Stimulated activated CD8-positive, alpha-beta memory T cell treated with anti-CD3 and anti-CD28 coated beads, Interleukin-7, amount 100 ng/mL, for 48 hours (primary cell): ENCODE measurements at places on chromosomes 13 and 19.
A peak's percentile ranks its signal among the peaks of the same experiment; 100 is the strongest.

GRCh38 chr13:74761801-74762757 lies 627.9 kb upstream of the KLF12 start:
- DNase-seq, result no peak

GRCh38 chr19:33630880-33631608 lies 9.3 kb downstream of the CHST8 start:
- no peak for DNase-seq

- peak; percentile 31 for DNase-seq
These were observed 9.1 kb upstream of the DPP9 start for GRCh38 chr19:4732680-4733114.

DNA sequence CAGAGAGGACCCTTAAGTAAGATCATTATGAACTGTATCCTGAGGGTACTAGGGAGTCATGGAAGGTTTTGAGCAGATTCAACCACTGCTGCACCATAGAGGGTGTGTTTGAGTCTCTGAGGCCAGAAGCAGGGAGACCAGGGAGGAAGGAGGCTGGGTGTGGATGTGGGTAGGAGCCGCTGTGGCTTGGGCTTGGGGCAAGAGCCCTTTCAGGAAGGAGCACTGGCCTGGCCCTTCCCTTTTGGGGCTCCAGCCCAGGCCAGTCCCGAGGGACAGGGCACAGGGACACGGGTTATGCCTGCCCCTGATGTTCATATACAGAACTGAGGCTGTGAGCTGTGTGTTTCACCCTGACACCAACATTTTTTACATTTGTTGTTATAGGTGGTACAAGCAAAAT lies 7.2 kb downstream of the CIC start:
- no peak for DNase-seq

GRCh38 chr13:111315347-111315995 lies 5.0 kb upstream of the TEX29 start:
- no peak for DNase-seq

DNA sequence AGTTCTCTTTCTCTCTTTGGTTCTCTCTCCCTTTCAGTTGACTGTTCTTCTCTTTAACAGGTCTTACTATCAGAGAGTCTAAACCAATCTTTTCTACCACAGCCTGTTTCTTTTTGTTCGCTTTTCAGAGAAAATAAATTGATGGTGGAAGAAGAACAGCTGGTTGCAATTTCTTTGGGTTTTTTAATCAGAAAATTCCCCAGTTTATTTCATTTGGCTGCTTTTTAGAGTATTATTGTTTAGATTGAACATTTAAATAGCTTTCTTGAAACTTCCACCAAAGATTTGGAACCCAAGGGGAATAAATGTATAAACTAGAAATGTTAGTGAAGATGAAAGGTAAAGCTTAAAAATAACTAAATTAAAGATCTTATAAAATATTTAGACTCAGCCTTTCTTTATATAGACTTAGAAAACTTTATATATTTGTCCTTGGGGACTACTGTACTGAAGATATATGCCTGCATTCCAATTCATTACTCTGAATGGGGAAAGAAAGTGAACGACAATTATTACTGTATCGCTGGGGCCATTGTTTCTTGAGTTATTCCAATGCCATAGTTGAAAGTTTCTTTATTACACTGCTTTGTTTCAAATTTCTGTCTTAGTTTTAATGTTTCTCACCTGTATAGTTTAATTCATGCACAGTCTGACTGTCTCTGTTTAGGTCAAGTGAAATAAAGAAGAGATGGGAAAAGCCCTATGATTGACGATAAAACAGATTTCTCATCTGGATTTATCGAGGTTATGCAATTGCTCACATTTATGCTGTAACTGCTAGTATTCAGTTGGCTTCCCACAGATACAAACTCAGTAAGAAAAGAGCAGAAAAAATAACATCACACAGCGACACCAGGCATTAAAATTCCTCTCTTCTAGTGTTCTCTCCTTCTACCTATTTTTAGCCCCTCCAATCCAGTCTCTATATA lies 169.4 kb upstream of the CSNK1A1L start:
- DNase-seq, result no peak

- no peak for DNase-seq
These were observed 64.9 kb downstream of the HSPH1 start for GRCh38 chr13:31096654-31097302.

- DNase-seq, result no peak
These were observed 8.7 kb upstream of the ZNF444 start for GRCh38 chr19:56132316-56132822.

GRCh38 chr13:20387441-20387971 lies 138.2 kb downstream of the CRYL1 start:
- no peak for DNase-seq

GRCh38 chr13:28476919-28477708 lies 17.8 kb downstream of the FLT1 start:
- no peak for DNase-seq

DNA sequence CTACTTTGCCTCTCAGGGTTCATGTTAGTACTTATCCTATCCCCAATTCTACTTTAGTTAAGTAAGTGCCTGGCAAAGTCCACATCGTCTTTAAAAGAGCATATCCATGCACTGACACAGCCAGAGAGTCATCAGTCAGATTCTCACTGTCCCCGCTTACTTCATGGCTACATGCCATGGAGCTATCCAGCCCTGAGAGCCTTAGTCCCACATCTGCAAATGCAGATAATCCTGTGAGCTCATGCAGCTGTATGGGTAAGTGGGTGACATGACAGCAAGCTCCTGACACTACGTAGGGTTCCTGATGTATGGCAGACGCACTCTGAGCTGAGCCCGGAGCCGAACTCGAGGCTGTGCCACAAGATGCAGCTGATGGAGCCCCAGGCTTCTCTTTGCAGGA lies 661.5 kb downstream of the LIG4 start:
- DNase-seq, result no peak

DNA sequence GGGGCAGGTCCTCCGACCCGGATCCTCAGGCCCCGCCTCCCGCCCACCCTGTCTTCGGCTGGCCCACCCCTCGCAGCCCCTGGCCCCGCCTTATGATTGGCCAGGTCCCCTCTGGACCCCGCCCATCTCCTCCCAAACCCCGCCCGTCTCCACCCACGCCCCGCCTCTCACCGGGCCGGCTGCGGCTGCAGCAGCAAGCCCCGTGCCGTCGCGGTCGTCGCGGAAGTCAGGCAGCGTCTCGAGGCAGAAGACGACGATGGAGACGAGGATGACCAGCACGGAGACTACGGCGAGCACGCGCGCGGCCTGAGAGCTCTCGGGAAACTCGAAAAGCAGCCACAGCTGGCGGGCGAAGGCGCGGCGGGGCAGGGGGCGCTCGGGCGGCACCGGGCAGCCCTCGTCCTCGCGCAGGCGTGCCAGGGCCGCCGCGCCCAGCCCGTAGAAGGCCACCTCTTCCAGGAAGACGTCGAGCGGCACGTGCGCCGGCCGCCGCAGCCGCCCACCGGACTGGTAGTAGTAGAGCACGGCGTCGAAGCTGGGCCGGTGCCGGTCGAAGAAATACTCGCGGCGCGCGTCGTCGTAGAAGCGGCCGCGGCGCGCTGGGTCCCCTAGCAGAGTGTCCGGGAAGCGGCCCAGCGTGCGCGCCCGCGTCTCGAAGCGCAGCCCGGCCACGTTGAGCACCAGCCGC lies 495 bp downstream of the KCNA7 start:
- no peak for DNase-seq

GRCh38 chr13:27919659-27919933 lies 204 bp upstream of the PDX1 start:
- no peak for DNase-seq

DNA sequence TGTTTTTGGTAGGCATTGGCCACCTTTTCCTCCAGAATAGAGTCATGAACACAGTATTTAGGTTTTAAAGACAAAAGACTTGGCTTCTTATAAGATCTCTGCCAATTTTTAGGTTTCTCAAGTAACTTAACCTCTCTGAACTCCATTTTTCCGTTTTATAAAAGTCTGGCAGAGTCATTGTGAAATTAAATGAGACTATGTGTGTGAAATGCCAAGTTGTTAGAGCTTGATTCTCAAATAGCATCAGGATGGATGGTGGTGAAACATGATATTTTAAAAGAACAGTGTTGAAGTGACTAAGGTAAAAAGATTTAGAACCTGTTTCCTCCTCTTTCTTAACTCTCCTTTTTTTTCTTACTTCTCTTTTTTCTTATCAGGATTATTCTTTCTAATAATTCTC lies 617.7 kb upstream of the SLITRK1 start:
- DNase-seq, result no peak

- DNase-seq, result no peak
These were observed 21.9 kb downstream of the CCNE1 start for GRCh38 chr19:29833614-29834261.

- DNase-seq, result no peak
These were observed 179.0 kb downstream of the SPRY2 start for GRCh38 chr13:80161896-80162295.

DNA sequence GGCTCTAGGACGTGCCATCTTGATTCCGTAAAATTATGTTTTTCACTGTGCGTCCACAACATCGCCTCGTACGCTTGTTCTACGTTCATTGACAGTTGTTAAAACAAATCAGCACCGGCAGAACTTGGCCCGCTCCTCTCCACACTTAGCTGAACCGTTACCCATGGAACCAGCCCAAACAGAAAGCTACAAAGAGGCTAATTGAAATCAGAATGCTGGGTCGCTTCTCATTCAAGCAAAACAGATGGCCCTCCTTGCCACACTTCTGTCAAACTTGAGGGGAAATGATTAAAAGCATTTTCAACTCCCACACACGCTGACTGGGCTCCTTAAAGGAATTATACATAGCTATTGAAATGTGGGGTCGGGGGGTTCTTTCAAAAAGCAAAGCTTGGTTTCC lies 71.6 kb downstream of the TM9SF2 start:
- no peak for DNase-seq

GRCh38 chr19:391726-392374 lies 17.1 kb downstream of the C2CD4C start:
- no peak for DNase-seq

DNA sequence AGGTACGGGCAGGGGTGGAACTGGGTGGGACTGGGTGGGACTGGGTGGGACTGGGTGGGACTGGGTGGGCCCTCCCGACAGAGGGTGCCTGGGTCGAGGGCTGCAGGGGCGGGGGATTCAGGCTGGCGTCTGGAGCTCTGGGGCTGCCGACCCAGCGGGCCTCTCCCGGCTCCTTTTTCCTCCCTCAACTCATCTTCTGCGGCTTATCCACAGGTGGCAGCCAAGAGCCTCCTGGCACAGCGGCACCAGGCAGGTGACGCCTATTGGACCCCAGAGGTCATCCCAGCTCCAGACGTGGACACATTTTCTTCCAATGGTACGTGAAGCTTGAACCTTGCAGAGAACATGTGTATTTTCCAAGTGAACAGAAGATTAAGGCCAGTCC lies 533 bp downstream of the ZNF544 start:
- DNase-seq, result peak; percentile 7

DNA sequence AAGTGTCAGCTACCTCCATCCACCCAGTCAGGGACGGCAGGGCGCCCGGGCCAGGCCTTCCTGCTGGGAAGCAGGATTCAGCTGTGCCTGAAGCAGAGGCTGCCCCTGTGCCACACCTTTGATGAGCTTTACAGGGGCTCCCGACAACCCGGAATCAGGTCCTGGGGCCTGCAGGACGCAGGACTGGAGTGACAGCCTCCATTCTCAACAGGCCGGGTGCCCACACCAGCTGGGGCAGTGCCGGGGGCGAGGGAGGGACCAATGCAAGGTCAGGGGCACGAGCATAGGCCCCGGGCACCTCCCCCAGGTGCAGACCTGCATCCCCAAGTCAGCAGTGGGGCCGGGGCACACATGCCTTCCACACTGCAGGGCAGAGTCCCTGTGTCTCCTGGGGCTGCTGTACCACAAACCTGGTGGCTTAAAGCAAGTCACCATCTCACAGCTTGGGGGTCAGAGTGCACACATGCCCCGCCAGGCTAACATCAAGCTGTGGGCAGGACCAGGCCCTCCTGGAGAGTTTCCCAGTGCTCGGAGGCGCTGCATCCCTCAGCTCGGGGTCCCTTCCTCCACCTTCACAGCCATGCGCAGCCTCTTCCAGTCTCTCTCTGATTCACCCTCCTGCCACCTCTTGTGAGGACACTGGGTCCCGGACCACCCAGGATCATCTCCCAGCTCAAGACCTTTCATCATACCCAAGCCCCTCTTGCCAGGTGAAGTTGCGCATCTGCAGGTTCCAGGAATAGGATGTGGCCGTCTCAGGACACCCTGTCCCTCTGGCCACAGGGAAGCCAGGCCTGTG lies 13.4 kb downstream of the UBXN6 start:
- DNase-seq, result no peak

- DNase-seq, result no peak
These were observed 36.4 kb upstream of the IGSF23 start for GRCh38 chr19:44576843-44577565.

DNA sequence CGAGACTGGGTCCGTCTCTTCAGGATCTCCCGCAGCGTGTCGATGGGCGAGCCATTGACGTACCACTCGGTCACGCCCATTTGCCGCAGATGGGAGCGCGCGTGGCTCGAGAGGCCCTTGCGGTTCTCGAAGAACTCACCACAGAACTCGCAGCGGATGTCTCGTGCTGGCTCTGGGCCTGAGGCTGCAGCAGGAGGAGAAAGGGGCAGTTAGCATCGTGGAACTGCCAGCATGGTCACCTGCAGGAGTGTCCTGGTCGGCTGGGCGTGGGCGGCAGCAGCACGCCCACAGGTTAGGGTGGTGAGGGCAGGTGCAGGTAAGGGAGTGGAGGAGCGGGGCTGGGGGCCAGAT lies 8.5 kb upstream of the AKAP8L start:
- no peak for DNase-seq

DNA sequence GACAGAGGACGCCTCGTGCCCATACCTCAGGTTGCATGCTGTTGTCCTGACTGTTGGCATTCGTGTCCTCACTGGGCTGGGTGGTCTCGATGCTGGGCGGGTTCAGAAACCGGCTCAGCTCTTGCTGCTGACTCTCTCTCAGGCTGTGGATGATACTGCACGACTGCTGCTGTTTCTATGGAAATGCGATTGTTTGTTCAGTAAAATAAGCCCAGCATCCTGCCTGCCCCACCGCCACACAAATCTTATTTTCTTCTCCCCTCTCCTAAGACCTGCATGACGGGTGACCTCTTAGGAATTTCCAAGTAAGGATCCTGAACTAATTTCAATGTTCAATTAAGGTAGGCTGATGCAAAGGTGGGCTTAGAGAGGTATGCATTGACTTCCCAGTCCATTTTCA lies 356.5 kb downstream of the NALCN start:
- no peak for DNase-seq

DNA sequence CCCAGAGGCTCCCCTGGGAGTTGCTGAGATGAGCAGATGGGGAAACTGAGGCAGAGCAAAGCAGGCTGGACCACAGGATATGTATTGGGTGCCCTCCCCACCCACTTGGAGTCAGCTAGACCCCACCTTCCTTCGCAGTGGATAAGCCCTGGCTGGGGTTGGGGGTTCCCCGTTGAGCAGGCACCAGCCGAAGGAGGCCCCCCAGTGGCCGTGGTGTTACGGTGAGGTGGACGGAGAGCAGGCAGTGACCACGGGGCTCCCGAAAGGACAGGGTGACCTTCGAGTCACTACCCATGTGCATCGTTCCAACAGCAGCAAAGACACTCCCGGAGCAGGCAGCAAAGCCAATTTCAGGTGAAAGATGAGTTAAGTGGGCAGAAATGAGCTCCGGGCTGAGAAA lies 62.4 kb upstream of the ADGRE5 start:
- DNase-seq, result no peak

GRCh38 chr13:36725936-36726335 lies 52.1 kb downstream of the SERTM1 start:
- no peak for DNase-seq

GRCh38 chr13:24822640-24823039 lies 58.7 kb downstream of the RNF17 start:
- no peak for DNase-seq

- DNase-seq, result no peak
These were observed 195.8 kb downstream of the UQCRFS1 start for GRCh38 chr19:29016926-29017760.
